ENCODE measurements at places on chromosomes 6 and 20. TPM values are rescaled to one million over a fixed set of nuclear protein-coding genes. Genes with fewer than 3 reads are reported as not detected.

DNA sequence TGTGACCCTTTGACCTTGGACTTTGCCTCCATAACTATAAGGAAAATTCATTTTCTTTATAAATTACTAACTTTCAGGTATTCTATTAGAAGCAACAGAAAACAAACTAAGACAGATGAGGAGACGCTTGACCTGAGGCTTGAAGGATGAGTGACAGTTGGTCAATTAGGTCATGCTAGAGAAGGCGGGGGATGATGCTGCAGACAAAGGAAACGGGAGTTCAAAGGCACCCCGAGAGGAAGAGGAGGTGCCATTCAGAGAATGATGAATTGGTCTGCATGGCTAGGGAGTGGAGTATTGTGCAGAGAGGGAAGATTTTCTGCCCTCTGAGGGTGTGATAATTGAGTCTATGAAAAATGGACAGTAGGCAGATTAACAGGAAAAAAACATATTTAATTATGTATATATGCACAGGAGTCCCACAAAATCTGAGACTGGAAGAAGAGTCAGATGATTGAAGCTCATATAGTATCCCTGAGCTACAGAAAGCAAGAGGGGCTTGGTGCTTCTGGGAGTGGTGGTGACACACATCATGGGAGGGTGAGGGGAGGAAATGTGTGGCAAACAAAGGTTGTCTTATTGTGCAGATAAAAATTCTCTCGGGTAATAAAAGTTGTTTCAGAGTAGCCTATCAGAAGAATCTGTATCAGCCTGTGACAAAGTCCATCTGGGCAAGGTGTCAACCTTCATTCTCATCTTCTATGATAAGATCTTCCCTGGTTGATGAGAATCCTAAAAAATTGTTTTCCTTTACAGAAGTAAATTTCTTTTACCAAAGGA, 20.4 kb upstream of the FUCA2 start:
- no peak for DNase-seq
- H3K27me3 ChIP-seq, result no peaks in the 10 kb centered on the region
- peaks cover 49% of the 10 kb centered on the region for H3K4me1 ChIP-seq
- H3K4me3 ChIP-seq, result no peak overlapping the region
- H3K36me3 ChIP-seq, result no peaks in the 10 kb centered on the region

- H3K36me3 ChIP-seq, result no peaks in the 10 kb centered on the region
- no peak for DNase-seq
- H3K4me1 ChIP-seq, result no peaks in the 10 kb centered on the region
These were observed 38.4 kb upstream of the PRIM2 start for GRCh38 chr6:57279013-57279412.

DNA sequence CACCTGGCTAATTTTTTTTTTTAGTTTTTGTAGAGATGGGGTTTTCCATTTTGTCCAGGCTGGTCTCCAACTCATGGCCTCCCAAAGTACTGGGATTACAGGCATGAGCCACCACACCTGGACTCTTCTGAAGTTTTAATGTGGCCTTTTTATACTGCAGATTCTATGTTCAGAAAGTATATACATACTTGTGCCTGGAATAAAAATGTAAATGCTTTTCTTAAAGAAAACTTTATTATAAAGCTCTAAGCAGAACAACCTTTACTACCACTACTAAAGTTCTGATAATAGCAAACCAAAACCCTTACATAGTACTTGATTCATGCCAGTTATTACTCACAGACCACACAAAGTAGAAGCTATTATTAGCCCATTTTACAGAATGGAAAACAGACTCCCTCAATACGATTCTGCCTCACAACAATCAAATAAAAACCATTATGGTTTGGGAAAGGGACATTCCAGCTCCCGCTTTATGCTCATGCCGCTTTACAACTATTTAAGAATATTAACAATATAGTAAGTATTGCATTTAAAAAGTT, 5.3 kb downstream of the PHIP start:
- H3K4me3 ChIP-seq, result no peak overlapping the region
- no peak for DNase-seq
- no peak overlapping the region for H3K27ac ChIP-seq
- H3K4me1 ChIP-seq, result no peaks in the 10 kb centered on the region
- H3K36me3 ChIP-seq, result no peaks in the 10 kb centered on the region

DNA sequence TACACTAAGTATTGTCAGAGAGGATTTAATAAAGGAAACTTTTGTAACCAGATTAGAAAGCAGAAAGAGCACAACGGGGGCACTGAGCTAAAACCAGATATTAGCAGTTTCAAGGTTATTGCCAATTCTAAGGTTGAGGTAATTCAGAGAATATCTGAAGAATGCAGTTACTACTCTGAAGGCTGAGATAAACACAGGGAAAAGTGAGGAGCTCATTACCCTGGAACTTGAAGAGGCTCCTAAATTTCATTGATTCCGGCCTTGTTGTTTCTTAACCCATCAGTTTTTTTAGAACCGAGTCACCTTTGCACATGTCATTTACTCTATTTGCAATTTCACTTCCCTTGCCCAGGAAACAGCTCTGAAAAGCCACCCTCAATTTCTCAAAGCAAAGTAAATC, 72.4 kb upstream of the BTBD3 start:
- DNase-seq, result no peak
- no peak overlapping the region for H3K4me3 ChIP-seq
- H3K27me3 ChIP-seq, result no peaks in the 10 kb centered on the region
- no peak overlapping the region for H3K27ac ChIP-seq

DNA sequence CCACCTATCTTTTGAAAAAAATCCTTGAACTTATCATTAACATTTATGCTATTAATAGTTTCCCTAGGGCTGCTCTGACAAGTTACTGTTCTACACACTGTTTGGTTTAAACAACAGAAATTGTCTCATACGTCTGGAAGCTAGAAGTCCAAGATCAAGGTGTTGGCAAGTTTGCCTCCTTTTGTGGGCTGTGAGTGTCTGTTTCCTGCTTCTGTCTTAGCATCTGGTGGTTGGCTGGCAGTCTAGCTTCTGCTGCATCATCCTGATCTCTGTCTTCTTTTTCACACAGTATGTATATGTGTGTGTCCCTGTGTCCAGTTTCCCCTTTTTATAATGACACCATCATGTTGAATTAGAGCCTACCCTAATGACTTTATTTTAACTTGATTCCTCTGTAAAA, 154.8 kb downstream of the RPS12 start:
- no peak for DNase-seq
- no peaks in the 10 kb centered on the region for H3K4me1 ChIP-seq
- H3K27ac ChIP-seq, result no peak overlapping the region
- no peak overlapping the region for H3K4me3 ChIP-seq
- no peaks in the 10 kb centered on the region for H3K36me3 ChIP-seq

GRCh38 chr6:128731249-128732165, 151.4 kb upstream of the LAMA2 start:
- no peak for DNase-seq
- H3K36me3 ChIP-seq, result no peaks in the 10 kb centered on the region
- H3K27me3 ChIP-seq, result no peaks in the 10 kb centered on the region
- H3K4me1 ChIP-seq, result no peaks in the 10 kb centered on the region

DNA sequence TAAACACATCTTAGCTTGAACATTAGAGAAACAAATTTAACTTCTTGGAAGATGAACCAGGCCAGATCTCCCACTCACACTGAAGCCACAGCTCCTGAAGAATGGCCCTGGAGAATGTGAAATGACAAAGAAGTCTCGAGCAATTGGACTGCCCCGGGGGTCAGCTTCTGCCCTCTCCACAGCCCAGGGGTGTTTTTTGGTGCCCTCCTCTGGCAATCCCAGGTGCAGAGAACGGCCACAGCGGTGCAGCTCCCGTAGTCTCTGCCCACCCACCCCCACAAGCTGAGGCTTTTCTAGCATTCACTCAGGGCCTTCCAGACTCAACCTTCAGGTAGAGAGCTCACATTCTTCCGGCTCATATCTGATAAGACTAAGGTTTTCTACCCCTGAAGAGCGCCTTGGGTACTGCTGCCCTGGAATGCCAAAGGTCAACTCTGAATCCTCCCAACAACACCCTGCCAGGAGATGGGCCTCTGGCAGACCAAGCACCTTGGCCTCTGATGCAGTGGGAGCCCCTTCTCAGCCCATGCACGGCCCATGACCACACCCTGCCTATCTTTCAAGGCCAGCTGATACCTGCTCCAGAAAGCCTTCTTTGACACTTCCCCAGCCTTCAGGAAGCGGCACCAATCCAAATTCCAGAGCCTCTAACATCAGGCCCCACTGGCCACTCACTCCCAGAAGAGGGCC, 208.3 kb downstream of the SYNDIG1 start:
- no peak overlapping the region for H3K27ac ChIP-seq
- DNase-seq, result no peak
- no peaks in the 10 kb centered on the region for H3K36me3 ChIP-seq
- no peak overlapping the region for H3K4me3 ChIP-seq

DNA sequence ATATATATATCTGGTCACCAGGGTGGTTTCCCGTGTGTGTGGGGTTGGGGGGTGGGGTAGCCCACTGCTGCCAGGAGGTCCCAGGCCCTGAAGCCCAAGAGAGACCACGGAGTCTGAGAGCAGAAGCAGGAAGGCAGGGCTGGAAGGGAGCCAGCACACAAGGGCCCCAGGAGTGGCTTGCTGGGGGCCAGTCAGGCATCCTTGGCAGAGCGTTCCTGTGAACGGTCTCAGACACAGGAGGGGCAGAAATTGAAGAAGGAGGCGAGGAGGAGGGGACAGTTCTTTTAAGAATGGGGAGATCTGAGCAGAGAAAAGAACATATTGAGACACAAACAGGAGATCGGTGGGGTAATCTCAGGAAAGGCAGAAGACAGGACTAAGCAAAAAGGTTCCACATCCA, 1.9 kb upstream of the EBF4 start:
- peaks cover 6% of the 10 kb centered on the region for H3K4me1 ChIP-seq
- no peaks in the 10 kb centered on the region for H3K36me3 ChIP-seq
- H3K27me3 ChIP-seq, result peaks cover 1% of the 10 kb centered on the region
- H3K27ac ChIP-seq, result no peak overlapping the region

DNA sequence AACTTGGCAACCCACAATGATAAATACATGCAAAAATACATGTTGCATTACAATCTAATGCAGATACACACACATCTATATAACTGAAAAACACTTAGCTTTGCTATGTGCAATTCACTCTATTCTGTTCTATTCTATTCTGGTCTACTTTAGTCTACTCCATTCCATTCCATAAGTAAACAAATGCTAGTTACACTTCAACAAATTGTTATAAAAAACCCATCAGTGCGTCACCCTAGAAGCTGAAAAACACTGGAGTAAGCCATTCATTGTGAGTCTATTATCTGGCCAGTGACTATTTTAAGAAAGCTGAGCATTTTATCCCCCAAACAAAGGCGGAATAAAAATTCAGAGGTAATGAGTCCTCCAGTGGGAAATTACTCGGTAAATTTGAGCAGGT, 315.7 kb upstream of the EPHA7 start:
- H3K27me3 ChIP-seq, result no peaks in the 10 kb centered on the region
- H3K27ac ChIP-seq, result no peak overlapping the region
- no peaks in the 10 kb centered on the region for H3K4me1 ChIP-seq
- H3K36me3 ChIP-seq, result no peaks in the 10 kb centered on the region

- H3K27me3 ChIP-seq, result no peaks in the 10 kb centered on the region
- peaks cover 6% of the 10 kb centered on the region for H3K36me3 ChIP-seq
- H3K27ac ChIP-seq, result no peak overlapping the region
- H3K4me1 ChIP-seq, result peaks cover 2% of the 10 kb centered on the region
- DNase-seq, result no peak
- H3K4me3 ChIP-seq, result no peak overlapping the region
These were observed 41.2 kb downstream of the TRAF3IP2 start for GRCh38 chr6:111564482-111564945.

- DNase-seq, result no peak
- no peak overlapping the region for H3K27ac ChIP-seq
- no peaks in the 10 kb centered on the region for H3K27me3 ChIP-seq
- no peaks in the 10 kb centered on the region for H3K36me3 ChIP-seq
- 0 out of 2 replicates have a peak, but pooled peaks cover under 1% of the 10 kb centered on the region for H3K4me1 ChIP-seq
These were observed 157.5 kb downstream of the RFPL4B start for GRCh38 chr6:112504621-112505020.

DNA sequence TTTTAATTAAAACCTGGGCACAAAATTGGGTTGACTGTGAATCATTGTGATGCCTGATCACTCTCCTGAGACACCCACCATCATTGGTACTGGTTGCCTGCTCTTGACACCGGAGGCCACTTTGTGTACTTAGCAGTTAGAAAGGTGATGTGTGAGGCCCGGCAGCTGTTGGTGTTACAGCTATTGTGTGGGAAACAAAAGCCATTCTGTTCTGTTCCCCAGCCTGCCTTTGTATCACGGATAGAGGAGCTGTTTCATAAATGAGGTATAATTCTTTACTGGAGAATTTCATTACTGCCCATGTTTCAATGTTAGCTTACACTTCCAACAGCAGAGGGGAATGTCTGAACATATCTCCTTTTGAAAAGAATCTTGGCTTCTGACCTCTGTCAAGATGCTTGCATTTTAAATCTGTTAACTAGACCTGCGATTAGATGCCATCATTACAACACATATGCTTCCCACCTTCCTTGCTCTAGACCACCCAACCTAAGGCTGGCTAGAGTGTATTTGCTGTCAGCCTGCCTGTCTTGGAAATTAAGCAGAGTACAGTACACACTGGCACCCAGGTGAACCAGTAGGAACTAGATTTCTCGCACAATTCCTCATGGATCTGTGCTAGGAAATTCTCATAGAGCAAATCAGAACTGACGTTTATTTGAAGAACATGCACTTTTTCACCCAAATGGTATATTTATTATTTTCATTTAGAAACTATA, 142.4 kb upstream of the INSM1 start:
- H3K4me3 ChIP-seq, result no peak overlapping the region
- no peaks in the 10 kb centered on the region for H3K4me1 ChIP-seq
- no peaks in the 10 kb centered on the region for H3K36me3 ChIP-seq
- no peaks in the 10 kb centered on the region for H3K27me3 ChIP-seq
- DNase-seq, result no peak

- no peak overlapping the region for H3K27ac ChIP-seq
- DNase-seq, result peak; percentile 41
- H3K36me3 ChIP-seq, result peaks cover 1% of the 10 kb centered on the region
- no peak overlapping the region for H3K4me3 ChIP-seq
- no peaks in the 10 kb centered on the region for H3K27me3 ChIP-seq
- H3K4me1 ChIP-seq, result peaks cover 9% of the 10 kb centered on the region
These were observed 59.6 kb downstream of the SPTLC3 start for GRCh38 chr20:13068336-13068735.

GRCh38 chr6:141808662-141809061, 324.1 kb upstream of the GJE1 start:
- DNase-seq, result no peak
- no peak overlapping the region for H3K27ac ChIP-seq
- no peak overlapping the region for H3K4me3 ChIP-seq
- no peaks in the 10 kb centered on the region for H3K4me1 ChIP-seq

SCRT2 gene
- total RNA-seq, result not detected

BMP7 gene
- 317 TPM for total RNA-seq

BPIFB4 gene
- total RNA-seq, result not detected

SMPDL3A gene
- 21.7 TPM for total RNA-seq

PACSIN1 gene
- total RNA-seq, result 3.4 TPM

SRSF12 gene
- total RNA-seq, result 0.49 TPM

PHACTR3 gene
- total RNA-seq, result 0.11 TPM

ZNF391 gene
- 5.0 TPM for total RNA-seq

HFE gene
- total RNA-seq, result 5.7 TPM

IPCEF1 gene
- total RNA-seq, result 1.4 TPM

Measured in Caco-2 (cell line).